Purkinje cell (primary cell): ENCODE measurements at places on chromosomes 3 and 15. TPM values are rescaled to one million over a fixed set of nuclear protein-coding genes. Genes with fewer than 3 reads are reported as not detected.

Gene RTF1
- polyA plus RNA-seq, result 29.8 and 32.9 TPM in 2 replicates

Gene WDR93
- polyA plus RNA-seq, result 0.39 and 0.56 TPM in 2 replicates

Gene AGBL1
- not detected in 2 replicates for polyA plus RNA-seq

Gene GOLGA6L2
- not detected in 2 replicates for polyA plus RNA-seq

Gene EFHB
- 0.32 and 4.0 TPM in 2 replicates for polyA plus RNA-seq

Gene ASB14
- polyA plus RNA-seq, result 0.13 and 1.8 TPM in 2 replicates

Gene NSUN3
- polyA plus RNA-seq, result 14.7 and 17.1 TPM in 2 replicates

Gene GOLGA6L7
- polyA plus RNA-seq, result not detected in 2 replicates

Gene GABRG3
- 3.3 and 4.7 TPM in 2 replicates for polyA plus RNA-seq

Gene BCHE
- polyA plus RNA-seq, result 30.3 and 40.8 TPM in 2 replicates

Gene PP2D1
- not detected in 2 replicates for polyA plus RNA-seq

Gene GOLGA6D
- polyA plus RNA-seq, result not detected in 2 replicates

Gene EIF5A2
- 32.6 and 45.4 TPM in 2 replicates for polyA plus RNA-seq

Gene KCNH8
- polyA plus RNA-seq, result 0.20 and 0.46 TPM in 2 replicates

Gene CDCP1
- polyA plus RNA-seq, result 0.09 TPM in 1 of 2 replicates, not detected in the other

Gene CPNE9
- polyA plus RNA-seq, result 6.6 and 12.5 TPM in 2 replicates

Gene CLCN2
- 0.71 and 2.6 TPM in 2 replicates for polyA plus RNA-seq

Gene GUCA1C
- not detected in 2 replicates for polyA plus RNA-seq

Gene ITIH4
- 0.39 and 2.6 TPM in 2 replicates for polyA plus RNA-seq

Gene CPEB1
- 49.0 and 55.0 TPM in 2 replicates for polyA plus RNA-seq

Gene COL6A5
- polyA plus RNA-seq, result not detected in 2 replicates

Gene SLC27A2
- not detected in 2 replicates for polyA plus RNA-seq

Gene SUCNR1
- polyA plus RNA-seq, result not detected in 2 replicates

Gene ISLR2
- 0.23 TPM in 1 of 2 replicates, not detected in the other for polyA plus RNA-seq

Gene ITGA11
- 0.06 and 0.42 TPM in 2 replicates for polyA plus RNA-seq

Gene SAXO2
- polyA plus RNA-seq, result 5.5 and 6.4 TPM in 2 replicates

Gene PODXL2
- 3.2 TPM in 2 replicates for polyA plus RNA-seq

Gene TGM4
- polyA plus RNA-seq, result not detected in 2 replicates

Gene UBA5
- polyA plus RNA-seq, result 13.7 and 24.8 TPM in 2 replicates

Gene TASOR
- 19.6 and 26.1 TPM in 2 replicates for polyA plus RNA-seq

Gene OCA2
- polyA plus RNA-seq, result 0.11 TPM in 1 of 2 replicates, not detected in the other

Gene TGM5
- 0.24 TPM in 1 of 2 replicates, not detected in the other for polyA plus RNA-seq

Gene IL20RB
- not detected in 2 replicates for polyA plus RNA-seq

Gene VEPH1
- 0.32 TPM in 1 of 2 replicates, not detected in the other for polyA plus RNA-seq

Gene BUB1B
- 1.5 TPM in 1 of 2 replicates, not detected in the other for polyA plus RNA-seq
